ENCODE measurements at places on chromosomes 3 and 15. TPM values are rescaled to one million over a fixed set of nuclear protein-coding genes. Genes with fewer than 3 reads are reported as not detected.
A peak's percentile ranks its signal among the peaks of the same experiment; 100 is the strongest.

Gene ZNF774
- total RNA-seq: 13.9 TPM

Gene MAGEL2
- total RNA-seq: 0.08 TPM

GRCh38 chr15:94238539-94239118, 7.3 kb downstream of the MCTP2 start:
- no peak for DNase-seq

Gene CCR1
- 0.57 TPM for total RNA-seq

Gene NECTIN3
- 46.8 TPM for total RNA-seq

DNA sequence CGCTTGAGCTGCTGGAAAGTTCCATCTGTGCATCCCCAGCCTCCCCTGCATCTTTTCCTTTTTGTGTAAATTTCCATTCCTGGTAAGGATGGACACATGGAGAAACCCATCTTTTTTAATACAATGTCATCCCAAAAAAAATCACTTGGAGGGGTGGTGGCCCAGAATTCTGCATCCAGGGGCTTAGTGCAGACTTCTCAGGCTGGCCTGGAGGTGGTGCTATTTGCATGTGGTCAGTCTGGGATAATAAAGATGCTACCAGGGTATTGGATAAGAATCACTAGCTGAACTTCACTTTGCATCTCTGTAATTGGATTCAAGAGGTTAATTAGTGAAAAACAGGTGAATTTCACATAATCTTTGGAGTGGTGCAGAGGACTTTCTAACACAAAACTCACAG, 1.8 kb upstream of the ZSCAN2 start:
- no peak for DNase-seq

DNA sequence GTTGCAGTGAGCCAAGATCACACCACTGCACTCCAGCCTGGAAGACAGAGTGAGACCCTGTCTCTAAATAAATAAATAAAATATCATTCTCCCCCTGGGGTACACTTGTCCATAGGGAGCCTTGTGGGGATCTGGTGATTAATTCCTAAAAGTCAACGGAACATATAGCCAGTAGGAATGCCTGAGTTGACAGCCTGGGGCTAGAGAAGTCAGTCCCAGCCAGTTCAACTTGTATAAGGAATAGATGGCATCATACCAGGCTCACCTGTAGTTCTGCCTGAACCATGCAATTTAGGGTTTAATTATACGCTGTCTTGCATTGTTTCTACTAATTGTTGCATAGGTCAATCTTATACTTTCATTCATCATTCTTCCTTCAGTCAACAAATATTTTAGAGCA, 5.9 kb upstream of the BOC start:
- peak; percentile 1 for DNase-seq

Gene ACSBG1
- total RNA-seq: 0.58 TPM

GRCh38 chr3:51995346-51996163, at the start of gene RPL29:
TSS of gene RPL29 (minus strand) at chr3:51995895. CDS start at chr3:51995461, 434 bp downstream.
- peak; percentile 95 for DNase-seq

- DNase-seq: no peak
Observed at GRCh38 chr3:153348457-153349107, 186.6 kb downstream of the RAP2B start.

Gene HOMER2
- 2.4 TPM for total RNA-seq

Gene ACP3
- 8.1 TPM for total RNA-seq

Gene NR1I2
- total RNA-seq: 70.4 TPM

DNA sequence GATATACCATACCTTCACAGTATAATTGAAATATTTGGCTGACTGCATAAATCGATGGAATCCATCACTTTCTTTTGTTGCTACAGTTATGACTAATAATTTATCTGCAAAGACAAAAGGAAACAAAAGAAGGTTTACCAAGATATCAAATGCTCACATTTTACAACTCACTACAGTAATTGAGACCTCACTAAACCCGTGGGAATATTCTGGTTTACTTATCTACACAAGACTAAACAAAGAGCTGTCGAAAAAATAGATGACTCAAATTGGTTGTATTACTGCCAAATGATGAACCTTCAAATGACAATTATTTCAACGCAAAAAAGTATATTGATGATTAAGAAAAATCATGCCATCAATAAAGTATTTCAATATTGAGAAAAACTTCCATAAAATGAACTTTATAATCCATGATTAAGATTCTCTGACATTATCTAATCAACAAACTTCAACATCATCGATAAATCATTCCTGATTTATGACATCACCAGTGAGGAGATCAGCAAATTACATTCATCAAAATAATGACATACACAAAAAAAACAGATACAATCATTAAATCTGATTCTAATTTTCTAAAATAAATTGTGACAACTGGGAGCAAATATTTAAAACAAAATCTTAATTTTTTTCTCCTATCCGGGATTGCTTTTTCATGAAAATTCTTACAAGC, 36.7 kb downstream of the PLOD2 start:
- DNase-seq: no peak

DNA sequence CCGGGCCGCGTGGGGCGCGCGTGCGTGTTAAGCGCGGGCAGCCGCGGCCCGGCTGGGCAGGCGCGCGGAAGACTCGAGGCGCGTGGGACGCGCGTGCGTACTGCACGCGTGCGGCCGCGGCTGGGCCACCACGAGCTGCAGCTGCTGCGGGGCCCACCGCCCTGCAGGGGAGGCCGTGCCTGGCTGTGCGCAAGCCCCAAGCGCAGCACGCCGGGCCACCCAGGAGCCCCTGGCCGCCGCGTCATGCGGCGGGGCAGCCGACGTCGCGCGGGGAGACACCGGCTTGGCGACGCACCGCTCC, 590 bp upstream of the TRIM71 start:
- no peak for DNase-seq

Gene CLEC3B
- total RNA-seq: 28.9 TPM

Gene CAMP
- total RNA-seq: not detected

GRCh38 chr3:53801319-53801718, 44.9 kb downstream of the CHDH start:
- DNase-seq: no peak

GRCh38 chr3:50584391-50584790, 15.1 kb downstream of the HEMK1 start:
- DNase-seq: no peak

Gene PHC3
- total RNA-seq: 36.4 TPM

Gene SPTBN5
- 0.72 TPM for total RNA-seq

GRCh38 chr3:20091331-20092047, 51.2 kb downstream of the KAT2B start:
- no peak for DNase-seq

DNA sequence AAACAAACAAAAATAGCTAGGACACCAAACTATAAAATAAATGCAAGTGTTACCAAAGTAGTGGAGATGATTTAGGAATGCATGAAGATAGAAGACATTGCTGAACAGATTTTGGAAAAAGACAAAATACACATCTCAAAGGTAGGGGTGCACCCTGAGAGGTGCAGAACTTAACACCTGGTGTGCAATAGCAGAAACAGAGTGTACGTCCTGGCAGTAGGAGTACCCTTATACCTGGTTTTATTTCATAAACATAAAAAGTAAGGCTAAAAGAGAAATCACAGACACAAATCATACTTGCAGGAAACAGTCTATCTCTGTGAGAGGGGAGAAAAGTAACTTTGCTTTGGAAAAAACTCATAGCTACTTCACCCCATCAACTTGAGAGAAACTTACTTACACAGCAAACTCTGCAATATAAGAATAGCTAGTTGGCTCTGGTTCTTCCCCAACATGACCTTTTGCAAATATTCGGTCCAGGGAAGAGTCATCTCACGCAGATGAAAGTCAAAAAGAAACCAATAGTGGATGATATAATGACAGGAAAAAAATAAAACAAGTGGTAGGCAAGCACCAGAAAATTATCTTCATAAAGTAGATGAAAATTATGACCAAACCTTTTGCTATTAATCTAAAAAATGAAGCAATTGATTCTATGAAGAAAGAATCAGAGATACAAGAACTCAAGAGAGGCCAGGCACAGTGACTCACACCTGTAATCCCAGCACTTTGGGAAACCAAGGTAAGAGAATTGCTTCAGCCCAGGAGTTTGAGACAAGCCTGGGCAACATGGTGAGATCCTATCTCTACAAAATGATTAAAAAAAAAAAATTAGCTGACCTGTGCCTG, 108.9 kb upstream of the BNIP2 start:
- DNase-seq: no peak

Gene STRIT1
- not detected for total RNA-seq

Measured in colonic mucosa (tissue), 4 donors.